ENCODE measurements at places on chromosomes 2 and 18.

- no peak for DNase-seq
Observed at GRCh38 chr2:46389417-46389916, 89.9 kb upstream of the TMEM247 start.

DNA sequence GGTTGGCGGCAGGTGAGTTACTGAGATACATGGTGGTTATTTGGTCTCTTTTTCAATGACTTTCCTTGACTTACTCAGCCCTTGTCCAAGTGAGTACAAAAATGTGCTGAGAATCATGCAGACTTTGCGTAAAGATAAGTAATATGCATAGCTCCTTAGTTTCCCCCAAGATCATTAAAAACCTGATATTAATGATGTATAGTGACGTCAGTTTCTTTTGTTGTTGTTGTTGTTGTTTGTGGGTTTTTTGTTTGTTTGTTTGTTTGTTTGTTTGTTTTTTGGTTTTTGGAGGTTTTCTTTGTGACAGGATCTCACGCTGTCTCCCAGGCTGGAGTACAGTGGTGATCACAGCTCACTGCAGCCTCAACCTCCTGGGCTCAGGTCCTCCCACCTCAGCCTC is 14.9 kb upstream of the FTCDNL1 start:
- DNase-seq, result no peak

GRCh38 chr2:81835321-81836000 is 1530.9 kb upstream of the LRRTM1 start:
- no peak for DNase-seq

- DNase-seq, result no peak
Observed at GRCh38 chr2:84959566-84960506, 11.1 kb upstream of the KCMF1 start.

GRCh38 chr2:72770879-72771461 is 54.9 kb downstream of the EXOC6B start:
- no peak for DNase-seq

- DNase-seq, result no peak
Observed at GRCh38 chr2:46493971-46494250, 14.5 kb downstream of the TMEM247 start.

- DNase-seq, result no peak
Observed at GRCh38 chr2:55965276-55965675, 41.7 kb upstream of the EFEMP1 start.

DNA sequence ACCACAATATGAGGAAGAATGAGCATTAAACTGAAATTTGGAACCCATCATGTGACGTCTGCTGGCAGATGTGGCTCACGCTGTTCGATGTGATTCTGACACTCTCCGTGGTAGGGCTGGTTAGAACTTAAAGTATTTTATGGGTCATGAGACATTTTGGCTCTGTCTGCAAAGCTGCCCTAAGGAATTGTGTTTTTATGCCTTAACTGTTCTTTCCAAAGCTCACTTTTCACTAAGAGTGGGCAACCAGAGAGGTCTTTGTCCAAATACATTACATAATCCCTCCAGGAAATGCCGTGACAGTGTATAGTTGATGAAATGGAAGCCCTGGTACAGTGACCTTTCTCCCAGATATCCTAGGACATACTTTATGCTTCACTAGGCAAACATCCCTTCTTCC is 119.1 kb downstream of the AQP4 start:
- DNase-seq, result no peak

- no peak for DNase-seq
Observed at GRCh38 chr18:32775628-32776027, 2.8 kb upstream of the KLHL14 start.

DNA sequence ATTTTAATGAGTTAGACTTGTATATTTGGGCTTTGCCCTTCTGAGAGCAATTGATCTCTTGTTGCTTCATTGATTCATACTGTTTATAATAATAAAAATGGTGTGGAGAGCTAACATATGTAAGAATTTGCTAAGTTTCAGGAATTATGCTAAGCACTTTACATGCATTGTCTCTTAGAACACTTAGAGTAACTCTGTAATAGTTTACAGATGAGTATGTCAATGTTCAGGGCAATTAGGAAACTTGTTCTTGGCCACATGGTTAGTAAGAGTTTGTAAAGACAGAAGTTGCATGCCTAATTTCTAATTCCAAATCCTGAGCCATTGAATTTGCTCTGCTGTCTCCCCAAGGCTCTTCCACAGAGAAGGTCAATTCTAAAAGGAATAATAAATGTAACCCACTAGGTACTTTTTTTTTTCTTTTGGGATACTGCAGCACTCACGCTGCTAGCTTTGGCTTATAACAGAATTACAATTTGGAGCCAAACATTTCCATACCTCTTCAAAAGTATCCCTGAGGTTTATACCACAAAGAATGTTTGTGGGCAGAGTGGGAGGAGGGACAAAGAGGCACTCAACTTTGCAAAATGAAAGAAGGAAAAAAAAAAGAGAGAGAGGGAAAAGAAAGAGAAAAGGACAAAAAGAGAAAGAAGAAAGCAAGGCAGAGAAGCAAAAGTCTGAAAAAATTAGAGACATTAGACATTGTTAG is 232.4 kb downstream of the CALCRL start:
- DNase-seq, result no peak

- no peak for DNase-seq
Observed at GRCh38 chr2:227509824-227510619, 38.1 kb downstream of the AGFG1 start.

GRCh38 chr2:42101206-42102023 is 53.6 kb downstream of the PKDCC start:
- no peak for DNase-seq

DNA sequence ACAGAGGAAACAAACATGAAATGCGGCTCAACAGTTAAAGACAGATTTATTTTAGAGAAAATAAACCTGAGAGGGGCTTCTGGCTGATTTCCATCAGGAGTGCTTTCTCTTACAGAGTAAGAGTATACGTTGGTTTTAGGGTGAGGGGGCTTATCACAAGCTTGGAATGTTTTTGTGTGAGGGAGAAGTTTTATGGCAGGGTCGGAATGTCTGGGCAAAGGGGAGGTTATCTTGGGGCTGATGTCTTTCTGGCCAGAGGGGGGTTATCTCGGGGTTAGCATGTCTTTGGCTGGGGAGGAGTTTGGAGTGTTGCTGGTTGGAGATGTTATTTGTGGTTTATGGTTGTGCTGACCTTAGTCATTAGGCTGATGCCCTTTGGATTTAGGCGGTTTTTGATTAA is 22.1 kb downstream of the PTRHD1 start:
- DNase-seq, result no peak

DNA sequence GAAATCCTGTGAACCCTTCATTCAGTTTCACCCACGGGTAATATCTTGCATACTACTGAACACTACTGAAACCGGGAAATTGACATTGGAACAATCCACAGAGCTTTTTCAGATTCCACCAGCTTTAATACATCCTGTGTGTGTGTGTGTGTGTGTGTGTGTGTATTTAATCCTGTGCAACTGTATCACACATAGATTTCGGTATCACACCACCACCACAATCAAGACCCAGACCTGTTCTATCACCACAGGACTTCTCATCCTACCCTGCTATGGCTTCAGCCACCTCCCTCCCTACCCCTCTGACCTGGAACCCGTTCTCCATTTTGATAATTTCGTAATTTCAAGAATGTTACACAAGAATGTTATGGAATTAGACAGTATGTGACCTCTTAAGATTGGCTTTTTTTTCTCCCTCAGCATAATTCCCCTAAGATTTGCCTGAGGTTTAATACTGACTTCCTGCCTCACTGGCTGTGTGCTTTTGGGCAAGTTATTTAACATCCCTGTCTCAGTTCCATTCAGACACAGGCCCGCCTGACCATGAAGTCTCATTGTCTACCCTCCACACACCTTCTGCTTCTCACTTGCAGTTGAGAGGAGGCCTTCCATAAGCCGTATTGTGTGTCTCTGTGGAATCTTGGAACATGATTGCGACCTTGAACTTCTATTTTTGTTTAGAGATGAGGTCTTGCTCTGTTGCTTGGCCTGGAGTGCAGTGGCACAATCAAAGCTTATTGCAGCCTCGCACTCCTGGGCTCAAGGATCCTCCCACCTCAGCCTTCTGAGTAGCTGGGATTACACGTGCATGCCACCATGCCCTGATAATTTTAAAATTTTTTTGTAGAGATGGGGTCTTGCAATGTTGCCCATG is 14.4 kb upstream of the TMEM131 start:
- no peak for DNase-seq

- no peak for DNase-seq
Observed at GRCh38 chr2:149167941-149168340, 129.4 kb downstream of the LYPD6B start.

DNA sequence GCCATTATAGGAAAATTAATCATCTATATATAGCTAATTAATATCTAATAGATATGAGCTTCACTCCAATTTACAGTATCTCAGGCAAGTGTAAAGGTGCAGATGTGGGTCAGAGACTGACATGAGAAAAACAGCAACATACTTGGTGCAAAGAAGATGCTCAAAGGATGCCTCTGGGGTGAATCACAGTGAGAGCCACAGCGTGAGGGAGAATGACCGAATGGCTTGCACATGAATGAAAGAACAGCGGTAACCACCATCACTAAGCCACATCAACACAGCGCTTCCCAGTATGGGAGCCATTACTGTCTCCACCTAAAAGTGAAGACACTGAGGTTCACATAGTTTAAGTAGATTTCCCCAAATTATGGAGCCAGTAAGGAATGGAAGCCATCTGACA is 423.4 kb upstream of the ID2 start:
- DNase-seq, result no peak

DNA sequence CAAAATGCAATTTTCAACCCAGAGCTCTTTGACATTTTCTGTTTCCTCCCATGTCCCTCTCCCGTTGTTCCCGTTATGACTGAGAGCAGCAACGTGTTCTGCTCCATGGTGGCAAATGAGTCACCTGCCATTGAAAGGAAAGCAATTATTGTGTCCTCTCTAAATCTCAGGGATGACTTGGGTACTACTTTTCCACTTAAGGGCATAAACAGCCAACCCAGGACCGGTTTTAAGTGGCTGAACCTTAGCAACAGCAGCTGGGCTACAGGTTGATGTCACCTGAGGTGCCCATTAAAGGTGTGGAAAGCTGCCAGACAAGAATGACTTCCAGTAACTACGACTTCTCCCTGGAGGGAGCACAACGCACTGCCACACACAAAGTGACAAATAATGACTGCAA is 236.8 kb downstream of the NCKAP5 start:
- no peak for DNase-seq

- no peak for DNase-seq
Observed at GRCh38 chr18:54357660-54358494, at the start of the genes C18orf54 and STARD6. C18orf54 (plus strand) TSS chr18:54357906; CDS start chr18:54360573, 2,667 bp downstream. STARD6 (minus strand) TSS chr18:54357858; CDS start chr18:54354573, 3,285 bp downstream.

- DNase-seq, result no peak
Observed at GRCh38 chr18:50458366-50458765, 83.5 kb downstream of the SKA1 start.

DNA sequence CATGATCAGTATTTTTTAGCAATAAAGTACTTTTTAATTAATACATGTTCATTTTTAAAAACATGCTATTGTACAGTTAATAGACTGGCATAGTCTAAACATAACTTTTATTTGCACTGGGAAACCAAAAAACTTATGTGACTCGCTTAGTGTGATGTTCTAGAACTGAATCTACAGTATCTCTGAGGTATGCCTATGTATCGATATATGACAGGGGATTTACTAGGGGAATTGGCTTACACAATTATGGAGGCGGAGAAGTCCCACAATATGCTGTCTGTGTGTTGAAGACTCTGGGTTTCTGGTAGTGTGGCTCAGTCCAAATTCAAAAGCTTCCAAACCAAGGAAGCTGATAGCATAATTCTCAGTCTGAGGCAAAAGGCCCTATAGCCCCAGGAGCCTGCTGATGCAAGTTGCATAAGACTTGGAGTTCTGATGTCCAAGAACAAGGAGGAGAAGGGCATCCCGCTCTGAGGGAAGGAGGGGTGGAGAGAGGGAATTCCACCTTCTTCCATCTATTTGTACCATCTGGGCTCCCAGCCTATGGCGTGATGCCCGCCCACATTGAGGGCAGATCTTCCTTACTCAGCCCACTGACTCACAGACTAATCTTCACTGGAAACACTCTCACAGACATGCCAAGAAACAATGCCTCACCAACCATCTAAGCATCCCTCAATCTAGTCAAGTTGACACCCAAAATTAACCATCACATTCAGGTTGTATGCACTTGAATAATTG is 27.5 kb downstream of the ZNF638 start:
- DNase-seq, result no peak
